Activated T-helper 2 cell treated with anti-CD3 and anti-CD28 coated beads, Interferon-gamma antibody, Interleukin-2, Interleukin-4, amounts not matched to agents 10 μg/mL and 5 μg/mL and 100 μg/mL, durations not matched to agents 14 hours and 24 hours and 36 hours (primary cell): ENCODE measurements at places on chromosomes 4 and X. TPM values are rescaled to one million over a fixed set of nuclear protein-coding genes. Genes with fewer than 3 reads are reported as not detected.
A peak's percentile ranks its signal among the peaks of the same experiment; 100 is the strongest.

- no peak for DNase-seq
Measured at GRCh38 chr4:48388525-48389154, 47.3 kb downstream of the SLAIN2 start.

- DNase-seq = no peak
Measured at GRCh38 chr4:101515099-101515498, 167.8 kb upstream of the PPP3CA start.

GRCh38 chr4:58254291-58254690 lies 1144.1 kb upstream of the IGFBP7 start:
- no peak for DNase-seq

- DNase-seq = no peak
Measured at GRCh38 chrX:110132450-110133114, 129.7 kb downstream of the TMEM164 start.

GRCh38 chr4:42152507-42153504 lies at the start of gene BEND4:
TSS of gene BEND4 (minus strand) at chr4:42152655. CDS start at chr4:42152143, 512 bp downstream.
- no peak for DNase-seq

- DNase-seq = no peak
Measured at GRCh38 chrX:133177202-133177601, 41.0 kb downstream of the TFDP3 start.

GRCh38 chr4:21554066-21554465 lies 394.5 kb downstream of the KCNIP4 start:
- DNase-seq = no peak

GRCh38 chrX:129721870-129722269 lies 16.9 kb upstream of the XPNPEP2 start:
- no peak for DNase-seq

The RTL3 gene
- not detected in 2 replicates for total RNA-seq

- DNase-seq = peak; percentile 64
Measured at GRCh38 chrX:21374163-21374993, at the start of gene CNKSR2. TSS of gene CNKSR2 (plus strand) at chrX:21374418. CDS start at chrX:21374898, 480 bp downstream.
